ENCODE measurements at places on chromosomes 5 and 9.

- no peak for DNase-seq
Measured at GRCh38 chr5:116595498-116595897, 20.9 kb upstream of the SEMA6A start.

- DNase-seq: no peak
Measured at GRCh38 chr9:126838055-126838811, 22.2 kb upstream of the ZBTB34 start.

DNA sequence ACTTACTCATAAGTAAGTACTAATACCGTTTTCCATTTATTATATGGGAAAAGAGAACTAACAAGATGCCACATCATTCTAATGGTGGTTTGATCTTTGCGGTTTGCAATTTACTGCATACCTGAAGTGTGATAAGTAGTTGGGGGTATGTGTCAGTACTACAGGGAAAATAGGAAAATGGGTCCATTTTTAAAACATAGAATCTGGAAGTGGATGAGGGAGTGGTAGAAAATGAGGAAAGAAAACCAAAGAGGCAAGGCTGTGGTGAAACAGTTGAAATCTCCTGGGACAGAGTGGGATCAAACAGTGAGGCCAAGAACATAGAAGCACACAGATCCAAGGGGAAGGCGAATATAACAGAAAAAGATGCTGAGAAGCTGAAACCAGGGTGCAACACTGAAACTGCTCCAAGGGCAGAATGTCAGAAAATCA, 6.7 kb downstream of the ADAMTSL1 start:
- no peak for DNase-seq

DNA sequence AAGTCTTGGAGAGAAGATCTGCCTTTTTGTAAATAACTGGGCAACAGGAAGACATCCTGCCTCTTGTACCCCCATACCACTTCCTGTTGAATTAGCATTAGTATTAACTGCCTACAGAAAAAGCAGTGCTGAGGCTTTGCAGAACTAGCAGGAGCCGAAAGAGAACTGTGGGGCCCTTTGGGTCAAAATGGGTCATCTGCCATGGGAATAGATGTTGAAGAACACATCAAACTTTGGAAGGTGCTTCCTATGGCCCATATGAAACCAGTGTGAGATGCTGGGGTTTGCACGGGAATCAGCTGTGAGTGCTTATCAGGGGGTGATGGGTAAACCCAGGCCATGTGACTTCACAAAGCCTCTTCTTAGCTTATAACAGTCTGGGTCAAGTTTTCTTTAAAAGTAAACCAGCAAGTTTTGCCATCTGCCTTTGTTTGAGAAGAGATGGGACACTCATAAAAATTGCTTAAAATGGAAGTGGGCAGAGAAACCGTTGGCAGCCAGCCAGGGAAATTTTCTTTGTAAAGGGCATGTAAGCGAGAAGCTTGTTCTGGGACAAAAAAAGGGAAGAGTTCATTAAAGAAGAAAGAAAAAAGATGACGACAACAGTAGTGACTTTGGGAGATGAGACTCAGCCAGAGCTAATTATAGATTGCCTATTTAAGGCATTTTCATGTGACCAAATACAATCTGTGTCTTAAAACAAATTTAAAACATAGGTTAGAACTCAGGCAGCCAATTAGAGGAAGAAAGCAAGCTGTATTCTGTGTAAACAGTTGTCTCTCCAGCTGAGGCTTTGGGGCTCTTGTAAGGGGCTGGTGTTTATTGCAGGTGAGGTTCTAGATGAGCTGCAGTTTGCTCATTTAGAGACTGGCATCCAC, 4.4 kb downstream of the SLC25A25 start:
- peak; percentile 86 for DNase-seq

DNA sequence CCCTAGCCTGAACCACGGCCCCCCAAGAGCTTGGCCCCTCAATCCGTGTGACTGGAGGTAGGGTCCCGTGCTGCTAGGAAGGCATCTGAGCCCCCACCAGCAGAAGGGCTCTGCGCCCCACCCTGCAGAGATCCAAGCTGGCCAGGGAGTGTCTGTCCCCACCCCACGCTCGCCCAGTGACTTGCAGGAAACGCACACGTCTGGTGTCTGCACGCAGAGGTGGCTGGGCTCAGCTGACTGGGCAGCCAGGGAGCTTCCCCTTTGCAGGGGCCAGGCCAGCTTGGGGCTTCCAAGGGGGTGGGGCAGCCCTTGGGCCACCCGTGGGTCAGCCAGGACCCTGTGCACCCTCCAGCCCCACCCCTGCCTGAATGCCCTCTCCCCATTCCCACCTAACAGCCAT, 24.3 kb downstream of the NOTCH1 start:
- DNase-seq: no peak

- DNase-seq: peak; percentile 68
Measured at GRCh38 chr9:84121991-84122523, 141.5 kb downstream of the RMI1 start.

GRCh38 chr5:148381906-148382305, 1.9 kb upstream of the FBXO38 start:
- no peak for DNase-seq

DNA sequence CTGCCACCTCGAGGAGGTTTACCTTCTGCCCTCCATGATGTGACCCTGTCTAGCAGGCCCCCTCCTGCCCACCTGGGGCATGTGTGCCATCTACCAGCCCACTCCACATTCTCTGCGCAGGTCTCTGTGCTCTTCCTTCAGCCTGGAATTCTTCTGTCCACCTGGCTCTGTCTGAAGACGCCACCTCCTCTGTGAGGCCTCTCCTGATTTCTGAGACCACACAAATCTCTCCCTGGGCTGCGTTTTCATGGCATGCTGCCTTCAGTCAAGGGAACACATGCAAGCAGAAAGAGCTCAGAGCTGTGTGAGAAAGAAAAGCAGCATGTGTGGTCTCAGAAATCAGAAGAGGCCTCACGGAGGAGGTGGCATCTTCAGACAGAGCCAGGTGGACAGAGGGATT, 22.1 kb downstream of the FOXE1 start:
- DNase-seq: no peak

- no peak for DNase-seq
Measured at GRCh38 chr5:170301149-170301548, 3.6 kb upstream of the LCP2 start.

- DNase-seq: no peak
Measured at GRCh38 chr5:77221115-77221514, 10.6 kb downstream of the PDE8B start.

DNA sequence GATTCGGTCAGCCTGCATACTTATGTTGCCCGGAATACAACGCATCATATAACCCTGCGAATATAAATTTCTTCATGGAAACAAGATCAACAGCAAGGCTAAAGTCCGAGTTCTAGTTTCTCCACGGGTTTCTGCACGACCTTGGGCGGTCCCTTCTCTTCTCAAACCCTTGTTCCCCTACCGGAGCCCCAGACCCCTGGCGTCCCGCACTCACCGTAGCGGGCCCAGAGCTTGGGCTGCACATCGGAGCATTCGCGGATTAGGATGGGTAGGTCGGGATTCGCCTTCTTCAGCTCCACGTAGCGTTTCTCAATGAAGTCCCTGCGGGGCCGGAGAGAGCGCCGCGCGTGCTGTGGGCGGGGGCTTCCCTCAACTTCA, 399 bp downstream of the NDUFA2 start:
- no peak for DNase-seq

DNA sequence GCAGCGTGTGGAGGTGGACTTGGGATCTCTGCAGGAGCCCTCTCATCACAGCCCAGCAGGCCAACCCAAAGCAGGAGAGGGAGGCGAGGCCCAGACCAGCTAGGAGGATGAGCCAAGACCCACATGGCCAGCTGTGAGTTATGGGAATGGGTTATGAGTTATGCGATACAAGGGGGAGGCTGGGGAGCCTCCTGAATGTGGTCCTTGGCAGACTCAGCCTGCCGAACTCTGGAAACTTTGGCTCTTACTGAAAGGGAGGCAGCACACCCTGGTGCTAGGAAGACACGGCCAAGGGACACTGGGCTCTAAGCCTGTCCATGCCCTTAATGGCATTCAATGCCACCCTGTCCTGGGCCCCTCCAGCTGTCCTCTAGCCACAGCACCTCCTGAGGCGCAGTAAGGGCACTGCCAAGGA, 7.7 kb upstream of the VAV2 start:
- peak; percentile 70 for DNase-seq

- DNase-seq: no peak
Measured at GRCh38 chr9:135105938-135106491, 18.5 kb downstream of the OLFM1 start.

DNA sequence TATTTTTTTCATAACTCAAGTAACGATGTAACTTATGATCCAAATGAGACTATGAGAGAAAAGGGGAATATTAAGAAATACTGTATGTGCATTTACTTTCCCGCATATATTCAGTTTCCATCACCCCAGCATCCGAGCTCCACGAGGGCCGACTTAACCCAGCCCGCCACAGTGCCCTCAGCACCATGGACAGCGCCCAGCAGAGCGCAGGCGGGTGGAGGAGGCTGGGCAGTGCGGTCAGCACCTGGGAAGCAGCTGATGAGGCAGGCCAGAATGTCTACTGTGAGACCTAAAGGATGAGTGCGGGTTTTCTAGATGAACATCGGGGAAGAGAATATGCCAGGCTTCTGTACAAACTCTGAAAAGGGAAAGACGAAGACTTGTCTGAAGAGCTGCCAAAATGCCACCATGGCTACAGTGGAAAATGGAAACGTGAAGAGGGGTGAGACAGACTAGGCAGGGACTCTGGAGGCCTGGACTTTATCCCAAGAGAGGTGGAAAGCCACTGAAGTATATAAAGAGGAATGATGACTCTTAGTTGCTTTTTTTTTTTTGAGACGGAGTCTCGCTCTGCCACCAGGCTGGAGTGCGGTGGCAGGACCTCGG, 34.5 kb upstream of the MED27 start:
- DNase-seq: peak; percentile 81

DNA sequence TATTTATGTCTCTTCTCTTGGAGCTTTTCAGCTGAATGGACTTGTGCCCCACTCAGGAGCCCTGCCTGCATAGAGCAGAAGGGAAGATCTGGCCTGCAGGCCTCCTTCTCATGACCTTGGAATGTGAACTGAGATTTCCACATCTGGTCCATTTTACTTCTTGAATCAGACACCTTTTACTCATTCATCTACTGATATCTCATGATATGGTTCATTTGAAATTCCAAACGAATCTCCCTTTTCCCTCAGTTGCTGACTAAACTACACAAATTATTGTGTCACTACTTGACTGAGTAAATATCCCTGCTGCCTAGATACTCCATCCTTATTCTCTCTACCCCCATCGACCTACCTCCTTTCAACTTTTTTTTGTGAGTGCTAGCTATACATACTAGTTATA, 138.7 kb downstream of the PLCXD3 start:
- DNase-seq: no peak

DNA sequence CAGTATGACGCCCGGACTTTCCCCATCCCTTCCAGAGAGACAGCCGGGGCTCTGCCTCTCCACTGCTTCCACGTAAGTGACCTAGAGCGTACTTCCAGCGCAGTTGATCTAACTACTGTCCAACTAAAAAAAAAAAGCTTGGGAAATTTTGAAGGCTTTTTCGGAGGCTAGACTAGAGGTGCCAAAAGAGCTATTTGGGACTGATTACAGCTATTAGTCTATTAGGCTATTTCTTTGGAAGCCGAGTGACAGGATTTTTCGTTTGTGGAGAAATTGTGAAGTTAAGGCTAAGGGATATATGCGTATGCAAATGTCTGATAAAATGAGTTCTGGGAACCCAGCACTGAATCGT, 1.5 kb downstream of the CCNO start:
- no peak for DNase-seq

- no peak for DNase-seq
Measured at GRCh38 chr5:60445427-60445826, 254.5 kb downstream of the DEPDC1B start.

GRCh38 chr9:37392272-37392671, 30.2 kb upstream of the GRHPR start:
- DNase-seq: no peak

DNA sequence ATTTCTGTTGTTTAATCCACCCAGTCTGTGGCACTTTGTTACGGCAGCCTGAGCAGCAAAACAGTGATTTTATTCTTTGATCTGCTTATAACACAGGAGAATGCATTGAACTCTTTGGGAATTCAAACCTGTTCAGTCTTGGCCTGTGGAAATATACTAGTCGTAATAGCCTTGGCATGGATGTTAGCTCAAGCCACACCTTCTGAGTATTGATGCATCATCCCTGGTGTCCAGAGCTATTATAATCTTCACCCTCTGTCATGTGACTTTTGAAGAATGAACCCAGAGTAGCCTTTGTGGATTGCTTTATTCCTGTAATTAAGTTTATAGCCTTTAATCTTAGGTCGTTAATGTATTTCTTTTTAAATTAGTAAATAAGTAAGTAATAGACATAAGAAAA, 50.8 kb upstream of the TEX48 start:
- no peak for DNase-seq

GRCh38 chr5:8843771-8844170, 702.1 kb downstream of the SEMA5A start:
- peak; percentile 26 for DNase-seq

DNA sequence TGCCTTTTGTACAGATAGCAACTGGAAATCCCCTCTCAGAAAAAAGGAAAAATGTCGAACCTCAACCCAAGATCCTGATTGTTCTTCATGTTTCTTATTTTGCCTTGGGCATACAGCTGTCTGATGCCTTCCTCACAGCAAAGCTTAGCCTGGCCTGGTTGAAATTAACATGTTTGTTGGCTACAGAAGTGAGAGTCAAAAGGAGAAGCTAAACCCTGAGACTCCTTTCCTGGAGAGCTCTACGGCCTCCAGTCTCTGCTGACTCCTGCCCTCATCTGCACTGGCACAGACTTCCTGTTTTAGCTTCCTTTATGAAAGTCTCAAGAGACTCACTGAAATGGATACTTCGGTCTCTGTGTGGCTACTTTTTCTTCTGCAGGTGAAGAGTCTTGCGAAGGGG, 186.7 kb downstream of the PARP8 start:
- DNase-seq: no peak

DNA sequence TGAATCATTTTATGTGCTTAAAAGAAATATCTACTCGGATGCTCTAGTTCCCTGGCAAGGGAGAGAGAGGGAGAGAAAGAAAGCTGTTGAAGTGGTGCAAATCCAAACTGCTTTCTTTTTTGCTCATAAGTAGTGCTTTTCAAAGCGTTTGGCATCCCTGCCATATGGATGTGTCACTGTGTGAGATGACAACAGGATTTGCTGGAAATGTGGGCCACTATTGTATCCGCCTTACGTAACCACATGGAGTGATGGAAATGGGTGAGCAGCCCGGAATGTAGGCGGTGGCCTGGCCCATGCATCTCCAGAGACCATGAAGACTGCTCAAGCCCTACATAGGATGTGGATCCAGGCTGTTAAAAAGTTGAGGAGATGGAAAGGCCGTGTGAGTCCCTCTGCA, 30.8 kb downstream of the TJP2 start:
- DNase-seq: no peak

- DNase-seq: no peak
Measured at GRCh38 chr9:131879181-131879910, 139.5 kb upstream of the RAPGEF1 start.

- DNase-seq: no peak
Measured at GRCh38 chr5:131758520-131758900, 38.3 kb downstream of the FNIP1 start.

- DNase-seq: no peak
Measured at GRCh38 chr5:1099926-1100663, 11.8 kb downstream of the SLC12A7 start.

- DNase-seq: no peak
Measured at GRCh38 chr5:173456181-173456580, 128.0 kb upstream of the STC2 start.

GRCh38 chr5:160324886-160325285, 12.5 kb upstream of the CCNJL start:
- DNase-seq: no peak

GRCh38 chr5:11281842-11282241, 520.8 kb upstream of the DAP start:
- DNase-seq: no peak

Data from SJCRH30 (cell line).